Activated T-cell treated with anti-CD3 and anti-CD28 coated beads for 4 hours (primary cell): ENCODE measurements at places on chromosomes 12 and 14.

GRCh38 chr14:71190770-71191374 lies 283.6 kb downstream of the PCNX1 start:
- no peak for DNase-seq

- no peak for DNase-seq
These were observed 532.0 kb downstream of the TMEM121 start for GRCh38 chr14:106058342-106058741.

DNA sequence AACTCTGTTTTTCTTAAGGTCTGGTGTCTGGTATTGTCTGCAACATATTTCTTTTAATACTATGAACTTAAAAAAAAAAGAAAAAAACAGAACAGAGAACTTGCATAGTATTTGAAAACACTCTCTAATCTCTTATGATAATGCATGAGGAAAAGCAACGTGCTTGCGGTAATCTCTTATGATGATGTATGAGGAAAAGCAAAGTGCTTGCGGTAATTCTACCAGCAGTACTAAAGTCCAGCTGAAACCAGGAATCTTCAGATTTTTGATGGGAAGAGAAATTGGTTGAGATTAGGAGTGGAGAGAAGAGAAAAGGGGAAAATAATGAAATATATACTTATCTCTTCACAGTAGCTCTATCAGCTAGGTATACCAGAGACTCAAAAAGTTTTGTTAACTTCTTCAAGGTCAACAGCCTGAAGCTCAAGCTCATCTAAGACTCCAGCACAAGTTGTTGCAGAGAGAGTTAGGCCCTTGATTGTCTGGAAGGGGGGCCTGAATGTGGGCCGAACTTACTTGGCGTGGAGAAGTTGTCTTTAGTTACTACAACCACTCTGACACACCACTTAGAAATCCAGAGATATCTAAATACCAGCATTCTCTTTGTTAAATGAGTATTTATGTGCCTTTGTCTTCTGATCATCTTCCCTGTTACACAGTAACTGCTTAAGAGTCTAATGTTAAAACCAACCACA lies 240.4 kb downstream of the PRKD1 start:
- DNase-seq: no peak

DNA sequence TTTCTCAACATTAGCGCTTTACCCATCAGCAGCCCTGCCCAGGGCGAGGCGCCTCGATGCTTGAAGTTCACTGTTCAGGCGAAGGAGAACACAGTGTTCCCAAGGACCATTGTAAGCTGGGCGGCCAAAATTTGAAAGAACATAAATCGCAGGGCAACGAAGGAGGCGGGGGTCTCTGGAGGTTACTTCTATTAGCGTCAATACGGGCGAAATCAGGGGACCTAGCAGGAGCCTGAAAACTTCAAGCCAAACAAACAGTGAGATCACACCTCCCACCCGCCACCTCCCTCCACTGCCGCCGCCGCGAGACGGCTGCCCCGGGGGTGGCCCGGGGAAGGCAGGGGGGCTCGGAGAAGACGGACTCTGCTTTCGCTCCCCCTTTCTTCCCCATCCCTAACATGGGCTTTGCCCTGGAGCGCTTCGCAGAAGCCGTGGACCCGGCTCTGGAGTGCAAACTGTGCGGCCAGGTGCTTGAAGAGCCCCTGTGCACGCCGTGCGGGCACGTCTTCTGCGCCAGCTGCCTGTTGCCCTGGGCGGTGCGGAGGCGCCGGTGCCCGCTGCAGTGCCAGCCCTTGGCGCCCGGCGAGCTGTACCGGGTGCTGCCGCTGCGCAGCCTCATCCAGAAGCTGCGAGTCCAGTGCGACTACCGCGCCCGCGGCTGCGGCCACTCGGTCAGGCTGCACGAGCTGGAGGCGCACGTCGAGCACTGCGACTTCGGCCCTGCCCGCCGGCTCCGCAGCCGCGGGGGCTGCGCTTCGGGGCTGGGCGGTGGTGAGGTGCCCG lies at the start of gene PDZRN4:
Gene PDZRN4 (plus strand): TSS at position 263 of the 783 bp plus-strand sequence.
- DNase-seq: no peak
